Activated naive CD4-positive, alpha-beta T cell treated with anti-CD3 and anti-CD28 coated beads, Interleukin-2, amount 10 ng/mL, durations not matched to agents 5 hours and 36 hours (primary cell): ENCODE measurements at places on chromosomes 2 and 18. TPM values are rescaled to one million over a fixed set of nuclear protein-coding genes. Genes with fewer than 3 reads are reported as not detected.

The PDE1A gene
- total RNA-seq: not detected

The PRSS56 gene
- not detected for total RNA-seq

The IKZF2 gene
- 2.3 TPM for total RNA-seq

The ADGRF3 gene
- 5.9 TPM for total RNA-seq

The NEURL3 gene
- not detected for total RNA-seq

The ZAP70 gene
- 304 TPM for total RNA-seq

The ITPRIPL1 gene
- total RNA-seq: 27.9 TPM

The PTPRN gene
- not detected for total RNA-seq
